ENCODE measurements at places on chromosomes 2 and 18. TPM values are rescaled to one million over a fixed set of nuclear protein-coding genes. Genes with fewer than 3 reads are reported as not detected.

GRCh38 chr2:231386446-231386845 lies 9.1 kb upstream of the B3GNT7 start:
- DNase-seq, result no peak
- H3K4me3 ChIP-seq, result no peak overlapping the region
- peaks cover 5% of the 10 kb centered on the region for H3K4me1 ChIP-seq
- H3K27ac ChIP-seq, result no peak overlapping the region
- no peaks in the 10 kb centered on the region for H3K27me3 ChIP-seq
- H3K36me3 ChIP-seq, result no peaks in the 10 kb centered on the region

- H3K27me3 ChIP-seq, result no peaks in the 10 kb centered on the region
- H3K36me3 ChIP-seq, result no peaks in the 10 kb centered on the region
- no peak for DNase-seq
These were observed 24.5 kb upstream of the PEX13 start for GRCh38 chr2:60992985-60993392.

- H3K4me1 ChIP-seq, result peaks cover 38% of the 10 kb centered on the region
- no peak for DNase-seq
- H3K27ac ChIP-seq, result peak overlapping the region; percentile 75
- H3K4me3 ChIP-seq, result no peak overlapping the region
- H3K27me3 ChIP-seq, result no peaks in the 10 kb centered on the region
These were observed 23.4 kb upstream of the ITGA6 start for GRCh38 chr2:172403881-172404468.

The CENPA gene
- total RNA-seq, result 2.5 TPM

The TSN gene
- total RNA-seq, result 42.6 TPM
